Aorta (tissue), 5 donors: ENCODE measurements at places on chromosomes 4 and X.

DNA sequence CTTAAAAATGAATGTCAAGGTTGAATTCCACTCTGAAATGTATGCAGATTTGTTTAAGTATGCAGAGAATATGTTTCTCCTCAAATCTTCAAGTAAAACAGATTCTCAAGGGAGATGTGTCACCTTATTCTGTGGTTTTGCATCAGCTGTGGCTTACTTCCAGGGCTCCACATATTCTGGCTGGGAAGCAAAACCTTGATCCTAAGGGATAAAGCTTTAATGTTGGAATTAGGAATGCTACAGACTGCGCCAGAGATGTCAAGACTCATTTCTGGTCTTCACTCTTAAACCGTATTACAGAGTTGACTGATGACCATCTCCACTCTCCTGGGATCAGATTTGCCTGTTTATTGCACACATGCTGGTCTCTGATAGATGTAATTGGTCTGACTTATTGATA, 143.9 kb upstream of the DIPK2B start:
- no peak overlapping the region for H3K27ac ChIP-seq
- no peaks in the 10 kb centered on the region for H3K36me3 ChIP-seq
- no peaks in the 10 kb centered on the region for H3K27me3 ChIP-seq

DNA sequence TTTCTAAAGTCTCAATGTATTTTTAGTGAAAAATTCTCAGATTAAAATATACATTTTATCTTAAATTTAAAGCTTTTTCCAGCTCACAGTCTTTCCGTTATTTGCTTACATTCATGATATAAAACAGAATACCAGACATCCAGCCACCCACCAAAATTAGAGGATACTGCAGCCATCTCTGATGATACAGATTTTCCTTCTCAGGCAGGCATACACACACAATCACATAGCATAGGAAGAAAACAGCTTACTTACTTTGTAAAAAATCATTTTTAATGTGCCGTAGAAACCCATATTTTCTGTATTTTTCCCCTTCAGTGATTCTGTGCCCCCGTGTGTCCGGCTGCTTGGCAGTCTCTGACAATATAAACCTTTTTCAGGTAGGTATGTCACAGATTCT, 183.7 kb downstream of the FBXW7 start:
- no peaks in the 10 kb centered on the region for H3K27me3 ChIP-seq
- H3K4me1 ChIP-seq: no peaks in the 10 kb centered on the region
- no peaks in the 10 kb centered on the region for H3K36me3 ChIP-seq
- no peak overlapping the region for H3K27ac ChIP-seq

- H3K27ac ChIP-seq: no peak overlapping the region
- H3K36me3 ChIP-seq: no peaks in the 10 kb centered on the region
- no peak overlapping the region for H3K4me3 ChIP-seq
- H3K27me3 ChIP-seq: no peaks in the 10 kb centered on the region
- no peaks in the 10 kb centered on the region for H3K4me1 ChIP-seq
Measured at GRCh38 chr4:13559413-13559812, 15.1 kb upstream of the NKX3-2 start.

GRCh38 chr4:36214735-36215485, 29.4 kb downstream of the ARAP2 start:
- no peaks in the 10 kb centered on the region for H3K36me3 ChIP-seq
- no peak for DNase-seq
- H3K27me3 ChIP-seq: no peaks in the 10 kb centered on the region
- H3K4me3 ChIP-seq: no peak overlapping the region

DNA sequence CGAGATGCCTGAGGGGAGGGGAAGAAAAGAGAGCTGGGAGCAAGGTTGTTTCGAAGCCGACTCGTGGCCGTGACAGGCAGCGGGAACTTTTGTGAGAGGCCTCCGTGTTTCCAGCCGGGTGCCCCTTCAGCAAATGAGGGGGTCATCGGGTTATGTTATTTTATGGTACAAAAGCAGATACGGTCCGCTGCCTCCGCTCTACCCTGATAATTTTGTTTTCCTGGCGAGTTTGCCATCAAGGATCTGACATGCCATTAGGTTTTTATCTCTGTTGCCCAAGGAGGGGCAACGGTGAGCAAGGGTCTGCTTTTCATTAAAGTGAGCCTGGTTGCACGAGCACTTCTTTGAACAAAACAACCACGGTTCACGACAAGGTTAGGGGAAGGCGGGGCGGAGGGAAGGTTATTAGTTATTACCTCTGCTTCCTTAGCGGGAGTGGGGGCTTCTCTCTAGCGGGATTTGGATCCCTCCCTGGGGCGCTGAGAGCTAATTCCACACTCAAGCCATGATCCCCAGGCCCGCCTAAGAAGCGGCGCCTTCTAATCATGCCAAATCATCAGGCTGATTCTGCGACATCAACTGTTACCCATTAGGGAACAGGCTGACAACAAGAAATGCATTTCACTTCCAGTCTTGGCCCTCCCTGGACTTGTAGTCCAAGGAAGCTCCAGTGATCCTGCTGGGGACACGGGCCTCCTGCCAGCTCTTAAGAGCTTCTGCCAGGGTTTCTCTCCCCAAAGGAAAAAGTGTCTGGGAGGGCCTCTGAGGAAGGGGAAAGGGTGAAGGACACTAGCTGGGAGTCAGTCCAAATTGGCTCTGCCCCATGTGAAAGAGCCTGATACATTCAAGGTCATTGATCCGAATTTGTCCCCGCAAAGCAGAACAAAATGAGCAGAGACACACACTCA, 617.7 kb downstream of the MID1IP1 start:
- no peak overlapping the region for H3K27ac ChIP-seq
- no peaks in the 10 kb centered on the region for H3K36me3 ChIP-seq
- H3K4me1 ChIP-seq: no peaks in the 10 kb centered on the region
- H3K4me3 ChIP-seq: no peak overlapping the region

GRCh38 chr4:152106113-152106763, 345.4 kb upstream of the GATB start:
- H3K4me3 ChIP-seq: no peak overlapping the region
- no peaks in the 10 kb centered on the region for H3K27me3 ChIP-seq
- H3K27ac ChIP-seq: no peak overlapping the region
- DNase-seq: peak; percentile 86

- no peak overlapping the region for H3K4me3 ChIP-seq
- no peaks in the 10 kb centered on the region for H3K4me1 ChIP-seq
- DNase-seq: no peak
- H3K27ac ChIP-seq: no peak overlapping the region
- no peaks in the 10 kb centered on the region for H3K27me3 ChIP-seq
Measured at GRCh38 chr4:90084967-90085295, 42.3 kb upstream of the CCSER1 start.

GRCh38 chr4:79551555-79551954, 143.5 kb upstream of the GK2 start:
- no peak overlapping the region for H3K27ac ChIP-seq
- H3K4me3 ChIP-seq: no peak overlapping the region
- DNase-seq: no peak

DNA sequence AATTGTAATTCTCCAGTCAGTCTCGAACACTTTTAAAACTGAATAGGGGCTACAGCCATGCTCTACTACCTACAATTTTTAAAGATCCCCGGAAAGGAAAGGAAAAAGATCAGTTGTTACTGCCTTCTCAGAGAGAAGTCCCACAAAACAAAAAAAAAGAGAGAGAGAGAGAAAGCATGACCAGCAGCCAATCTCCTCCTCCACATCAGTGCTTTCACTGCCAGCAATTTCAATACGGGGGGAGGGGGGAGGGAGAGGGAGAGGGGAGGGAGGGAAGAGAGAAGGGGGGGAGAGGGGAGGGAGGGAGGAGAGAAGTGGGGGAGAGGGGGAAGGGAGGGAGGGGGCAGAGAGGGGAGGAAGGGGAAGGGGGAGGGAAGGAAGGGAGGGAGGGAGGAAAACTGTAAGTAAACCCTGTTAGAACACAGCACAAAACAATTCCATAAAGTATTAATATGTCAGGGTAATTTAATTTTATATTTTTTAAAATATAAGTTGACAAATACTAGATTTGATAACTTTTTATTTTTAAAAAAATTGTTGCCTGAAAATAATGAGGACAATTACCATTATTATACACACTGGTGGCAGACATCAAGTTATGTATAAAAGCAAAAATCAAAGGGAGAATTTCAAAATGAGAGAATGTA, 108.0 kb downstream of the LRBA start:
- no peaks in the 10 kb centered on the region for H3K4me1 ChIP-seq
- no peaks in the 10 kb centered on the region for H3K36me3 ChIP-seq
- no peak overlapping the region for H3K4me3 ChIP-seq
- H3K27me3 ChIP-seq: no peaks in the 10 kb centered on the region

DNA sequence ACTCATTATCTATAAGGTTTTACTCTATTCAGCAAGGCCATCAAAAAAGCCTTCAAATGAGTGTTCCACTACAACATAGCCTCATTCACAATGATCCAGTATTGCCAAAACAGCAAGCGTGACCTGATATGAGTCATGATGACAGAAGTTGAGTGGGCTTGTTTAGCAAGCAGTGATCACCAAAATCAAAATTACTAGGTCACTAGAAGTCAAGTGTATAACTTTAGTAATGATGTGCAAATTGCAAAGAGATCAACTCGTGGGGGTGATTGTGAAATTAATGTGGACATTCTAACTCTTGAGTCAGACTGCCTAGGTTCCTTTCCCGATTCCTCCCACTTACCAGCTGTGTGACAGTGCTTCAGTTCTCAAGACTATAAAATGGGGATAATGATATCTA, 124.5 kb downstream of the CHM start:
- no peak overlapping the region for H3K27ac ChIP-seq
- no peak for DNase-seq
- no peak overlapping the region for H3K4me3 ChIP-seq
